ENCODE measurements at places on chromosomes 2 and 18.

- no peak for DNase-seq
Observed at GRCh38 chr2:74063486-74063885, 78.8 kb downstream of the TET3 start.

DNA sequence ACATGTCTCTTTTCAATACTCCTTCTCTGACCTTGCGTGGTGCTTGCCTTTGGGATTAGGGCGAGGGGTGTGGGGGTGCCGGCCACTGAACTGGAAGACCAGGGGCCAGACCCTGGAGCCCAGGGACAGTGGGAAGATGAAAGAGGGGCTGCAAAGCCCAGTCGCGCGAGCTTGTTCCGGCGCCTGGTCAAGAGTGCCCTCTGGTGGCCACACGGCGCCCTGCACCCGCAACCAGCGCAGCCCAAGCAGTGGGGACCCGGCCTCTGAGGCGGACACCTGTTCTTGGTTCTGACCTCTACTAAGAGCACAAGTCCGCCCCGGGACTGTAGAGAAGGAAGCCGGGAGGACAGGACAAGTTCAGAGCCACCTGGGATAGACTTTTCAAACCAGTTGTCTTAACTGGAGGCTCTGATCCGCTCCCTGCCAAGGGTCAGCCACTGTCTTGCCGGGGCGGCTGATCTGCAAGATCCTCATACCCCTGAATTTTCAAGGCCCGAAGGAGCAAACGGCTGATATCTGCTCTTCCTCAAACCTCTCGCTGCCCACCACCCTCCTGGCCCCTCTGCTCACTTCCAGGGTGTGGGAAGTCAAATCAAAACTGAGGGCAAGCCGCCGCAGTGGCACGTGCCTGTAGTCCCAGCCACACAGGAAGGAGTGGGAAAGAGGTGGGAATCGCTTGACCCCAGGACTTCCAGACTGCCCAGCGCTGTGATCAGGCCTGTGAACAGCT lies 14.9 kb upstream of the MSH6 start:
- DNase-seq, result peak; percentile 58

- DNase-seq, result no peak
Observed at GRCh38 chr18:49230326-49230725, 230.1 kb downstream of the DYM start.

- peak; percentile 78 for DNase-seq
Observed at GRCh38 chr18:63603772-63604171, 16.6 kb downstream of the SERPINB13 start.

- no peak for DNase-seq
Observed at GRCh38 chr2:124476291-124476690, 451.2 kb downstream of the CNTNAP5 start.

- DNase-seq, result no peak
Observed at GRCh38 chr2:240287011-240287410, 146.6 kb upstream of the OTOS start.

GRCh38 chr2:27830656-27831055 lies 59.1 kb downstream of the MRPL33 start:
- no peak for DNase-seq

DNA sequence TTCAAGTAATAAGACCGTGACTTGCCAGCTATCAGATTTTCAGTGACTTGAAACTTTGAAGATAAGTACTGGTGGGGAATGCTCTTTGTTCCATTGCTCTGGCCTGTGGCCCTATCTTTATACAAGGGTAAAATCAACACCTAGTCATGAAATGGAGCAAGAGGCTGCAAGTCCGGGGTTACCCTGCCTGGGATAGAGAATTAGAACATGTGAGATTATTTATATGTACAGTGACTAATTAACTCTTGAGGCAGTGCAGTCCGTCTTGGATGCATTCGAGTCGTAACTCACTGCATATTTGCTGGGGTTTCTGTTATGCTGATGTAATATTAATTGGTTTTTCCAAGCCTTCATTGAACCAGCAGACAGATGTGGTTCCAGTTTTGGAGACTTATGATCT lies 105.8 kb upstream of the LYPD6 start:
- no peak for DNase-seq

DNA sequence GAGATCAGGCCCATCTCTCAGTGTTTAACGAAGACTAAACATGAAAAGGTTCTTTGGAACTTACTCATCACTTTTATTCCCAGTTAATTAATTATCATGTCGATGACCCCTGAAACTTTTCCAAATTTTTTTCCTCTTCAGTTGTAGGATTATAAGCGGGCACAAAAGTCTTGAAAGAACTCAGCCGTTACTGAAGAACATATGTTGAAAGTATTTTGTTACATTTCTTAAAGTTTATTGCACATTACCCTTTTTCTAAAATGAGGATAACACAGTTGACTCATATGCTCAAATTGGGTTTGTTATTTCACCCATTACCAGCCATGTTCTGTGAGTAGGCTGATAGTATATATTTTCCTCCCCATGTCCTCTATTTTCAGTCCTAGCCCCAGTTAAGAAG lies 75.9 kb upstream of the COL3A1 start:
- no peak for DNase-seq

GRCh38 chr2:213490087-213490486 lies 205.8 kb downstream of the SPAG16 start:
- DNase-seq, result no peak

GRCh38 chr2:24231461-24231881 lies 56.6 kb downstream of the FAM228A start:
- DNase-seq, result no peak

GRCh38 chr2:45896311-45896710 lies 244.8 kb downstream of the PRKCE start:
- DNase-seq, result peak; percentile 57

- peak; percentile 20 for DNase-seq
Observed at GRCh38 chr18:8609659-8610458, 622 bp downstream of the RAB12 start.
